Amniotic stem cell (primary cell): ENCODE measurements at places on chromosomes 5 and 9.

DNA sequence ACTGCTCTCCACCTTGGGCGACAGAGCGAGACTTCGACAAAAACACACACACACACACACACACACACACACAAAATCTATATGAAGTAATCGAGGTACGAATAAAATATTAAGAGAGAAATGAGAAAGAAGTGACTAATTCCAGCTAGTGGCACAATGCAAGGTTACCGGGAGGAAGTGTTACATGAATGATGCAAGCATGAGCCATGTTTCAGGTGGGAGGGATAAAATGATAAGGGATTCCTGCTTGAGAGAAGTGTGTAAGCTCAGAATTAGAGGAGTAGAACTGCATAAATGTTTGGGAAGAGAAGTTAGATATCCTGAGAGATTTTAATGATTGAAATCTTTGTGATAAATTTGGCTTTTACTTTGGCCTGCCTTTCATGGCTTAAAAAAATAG lies 18.8 kb downstream of the HAPLN1 start:
- DNase-seq: no peak

DNA sequence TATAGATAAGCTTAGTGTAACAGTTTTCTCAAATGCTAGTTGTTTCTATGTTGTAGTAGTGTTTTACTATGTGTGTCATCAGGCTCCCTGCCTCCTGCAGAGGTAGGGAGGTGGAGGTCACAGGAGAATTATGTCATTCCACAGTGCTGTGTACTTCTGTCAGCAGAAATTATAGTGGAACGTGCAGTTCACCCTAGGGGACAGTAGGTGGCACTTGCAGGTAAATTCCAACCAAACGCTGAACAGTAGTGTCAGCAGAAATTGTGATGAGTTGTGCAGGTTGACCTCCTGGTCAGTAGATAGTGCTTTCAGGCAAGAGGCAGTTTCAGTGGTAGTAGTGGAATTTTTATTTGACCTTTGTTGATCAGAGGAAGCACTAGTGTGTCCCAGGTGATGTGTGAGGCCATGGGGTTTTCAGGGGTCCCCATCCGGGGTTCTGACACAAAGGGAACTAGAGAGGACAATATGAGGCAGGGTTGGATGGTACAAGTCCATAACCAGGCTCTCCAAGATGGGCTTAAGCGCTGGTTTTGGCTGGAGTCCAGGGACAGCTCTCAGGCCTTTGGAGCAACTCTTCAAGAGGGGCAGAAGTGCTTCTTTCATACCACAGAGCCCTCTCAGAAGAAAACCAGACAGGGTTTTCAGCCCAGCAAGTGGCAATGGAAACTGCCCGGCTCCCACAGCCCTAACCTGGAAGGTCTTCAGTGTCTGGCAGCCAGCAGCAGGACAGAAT lies 402.9 kb downstream of the CYLC2 start:
- no peak for DNase-seq

GRCh38 chr5:85168474-85168873 lies 783.8 kb upstream of the EDIL3 start:
- no peak for DNase-seq

GRCh38 chr5:150153957-150154617 lies 1.6 kb downstream of the PDGFRB start:
- DNase-seq: peak; percentile 55

GRCh38 chr5:179485845-179486575 lies 64.3 kb upstream of the RUFY1 start:
- no peak for DNase-seq

GRCh38 chr5:173733425-173733824 lies 117.0 kb upstream of the BOD1 start:
- DNase-seq: no peak

DNA sequence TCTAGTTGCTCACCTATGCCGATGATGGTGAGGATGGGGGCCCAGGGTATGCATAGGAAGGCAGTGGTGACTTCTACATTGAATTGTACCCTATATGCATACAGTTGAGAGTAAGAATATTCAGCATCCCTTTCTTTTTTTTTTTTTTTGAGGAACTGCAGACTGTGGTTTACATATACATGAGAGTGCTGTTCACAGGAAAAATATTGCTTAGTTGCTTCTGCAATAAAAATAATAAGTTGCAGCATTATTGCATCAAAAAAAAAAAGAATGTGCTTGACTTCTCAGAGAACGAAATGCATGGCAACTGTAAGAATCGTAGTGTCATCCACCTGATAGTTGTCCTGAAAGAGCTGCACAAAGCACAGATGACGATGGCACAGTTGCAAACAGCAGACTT lies 52.8 kb downstream of the PTCD2 start:
- DNase-seq: no peak

- no peak for DNase-seq
Observed at GRCh38 chr5:132662925-132663770, 5.2 kb downstream of the IL13 start.

GRCh38 chr9:127865645-127866464 lies 11.4 kb upstream of the ENG start:
- DNase-seq: no peak

GRCh38 chr5:106543330-106543729 lies 1127.4 kb downstream of the EFNA5 start:
- DNase-seq: no peak

DNA sequence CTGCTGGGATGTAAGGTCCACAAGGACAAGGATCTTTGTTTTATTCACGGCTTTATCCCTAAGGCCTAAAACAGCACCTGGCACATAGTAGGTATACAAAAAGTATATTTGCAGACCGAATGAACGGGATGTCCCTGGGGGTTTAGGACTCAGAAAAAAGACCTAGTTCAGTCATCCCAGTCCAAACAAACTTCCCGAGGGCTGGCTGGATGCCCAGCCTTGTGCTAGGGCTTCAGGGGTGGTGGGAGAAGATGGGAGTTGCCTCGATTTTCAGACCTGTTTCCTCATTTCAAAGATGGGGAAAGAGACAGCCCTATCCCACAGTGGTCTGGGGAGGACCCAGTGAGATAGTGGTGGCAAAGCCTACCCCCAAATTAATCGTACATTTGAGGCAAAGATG lies 3.0 kb upstream of the PROB1 start:
- no peak for DNase-seq

DNA sequence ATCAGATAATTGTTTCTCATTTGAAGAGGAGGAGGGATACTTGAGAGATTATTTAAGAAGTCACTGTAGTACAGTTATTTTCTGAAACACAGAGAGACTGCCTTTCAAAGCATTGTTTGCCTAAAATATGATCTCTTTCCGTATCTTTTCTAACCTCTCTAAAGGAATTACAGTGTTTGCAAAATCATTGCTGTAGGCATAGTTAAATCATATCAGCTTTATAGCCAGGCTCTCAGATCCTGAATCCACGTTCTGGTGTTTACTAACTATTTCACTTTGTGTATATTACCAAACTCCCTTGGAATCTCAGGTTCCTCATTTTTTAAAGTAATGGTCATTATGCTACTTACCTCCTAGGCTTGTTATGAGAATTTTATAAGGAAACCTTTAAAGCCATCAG lies 1151.6 kb upstream of the CDH9 start:
- DNase-seq: no peak

- no peak for DNase-seq
Observed at GRCh38 chr9:110116543-110116885, 91.4 kb downstream of the C9orf152 start.

GRCh38 chr5:126454081-126454480 lies 30.9 kb downstream of the GRAMD2B start:
- DNase-seq: no peak

GRCh38 chr5:172388246-172388733 lies 66.0 kb downstream of the SH3PXD2B start:
- DNase-seq: no peak

DNA sequence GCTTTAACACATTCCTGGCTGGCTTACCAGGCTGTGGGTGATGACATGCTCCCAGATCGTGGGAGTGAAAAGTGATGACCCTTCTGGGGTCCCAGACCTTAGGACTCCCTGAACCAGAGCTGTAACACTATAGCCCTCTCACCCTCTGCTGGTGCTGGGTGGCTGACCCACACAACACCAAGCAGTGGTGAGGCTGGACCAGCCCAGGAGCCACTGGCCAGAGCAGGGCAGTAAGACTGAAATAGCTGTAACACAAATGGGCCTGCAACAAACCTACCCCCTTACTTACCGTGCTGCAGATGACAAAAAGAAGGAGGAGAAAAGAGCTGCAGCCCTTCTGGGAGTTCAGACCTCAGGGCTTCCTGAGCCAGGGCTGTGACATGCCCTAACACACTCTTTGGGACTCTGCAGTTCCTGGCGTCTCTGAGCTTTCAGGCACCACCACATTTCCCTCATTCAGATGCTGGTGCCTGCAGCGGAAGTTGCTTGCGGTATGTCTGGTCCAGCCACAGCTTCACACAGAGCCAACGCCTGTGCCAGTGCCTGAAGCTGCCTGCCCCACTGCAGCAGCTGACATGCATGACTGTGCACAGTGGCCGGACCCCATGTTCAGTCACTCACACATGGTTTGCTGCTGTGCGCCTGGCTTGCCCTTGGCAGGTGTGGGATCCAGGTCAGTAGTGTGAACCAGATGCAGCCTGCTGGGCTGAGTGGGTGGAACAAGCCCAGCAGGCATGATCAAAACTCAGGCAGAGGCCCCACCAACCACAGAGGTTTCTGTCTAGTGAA lies 1247.4 kb downstream of the EFNA5 start:
- no peak for DNase-seq

DNA sequence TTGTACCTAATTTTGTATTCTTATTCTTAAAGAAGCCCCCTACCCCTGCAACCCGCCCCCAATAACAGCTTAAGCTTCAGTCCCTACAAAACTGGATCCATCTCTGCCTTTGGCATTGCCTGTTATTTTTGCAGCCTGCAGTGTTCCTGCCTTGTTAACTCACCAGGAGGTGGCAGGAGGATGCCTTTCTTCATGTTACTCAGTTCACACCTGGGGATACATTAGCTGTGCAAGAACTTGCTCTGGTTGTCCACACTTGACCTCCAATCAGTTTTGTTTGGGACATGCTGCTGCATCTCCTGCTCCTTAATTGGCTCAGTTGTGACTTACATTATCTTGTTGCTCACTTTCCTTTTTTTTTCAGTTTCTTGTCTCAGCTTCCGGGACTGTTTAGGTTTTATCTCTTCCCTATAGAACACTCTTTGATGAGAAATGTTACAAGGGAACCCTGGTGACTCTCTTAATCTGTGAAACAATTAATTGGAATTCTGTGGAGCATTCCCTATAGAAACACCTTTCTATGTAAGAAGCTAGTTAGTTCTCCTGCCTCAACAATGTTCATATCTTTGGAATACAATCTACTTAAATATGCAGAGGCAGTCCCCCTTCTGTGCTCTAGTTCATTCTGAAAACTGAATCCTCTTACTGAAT lies 467.7 kb upstream of the ACO1 start:
- DNase-seq: no peak

DNA sequence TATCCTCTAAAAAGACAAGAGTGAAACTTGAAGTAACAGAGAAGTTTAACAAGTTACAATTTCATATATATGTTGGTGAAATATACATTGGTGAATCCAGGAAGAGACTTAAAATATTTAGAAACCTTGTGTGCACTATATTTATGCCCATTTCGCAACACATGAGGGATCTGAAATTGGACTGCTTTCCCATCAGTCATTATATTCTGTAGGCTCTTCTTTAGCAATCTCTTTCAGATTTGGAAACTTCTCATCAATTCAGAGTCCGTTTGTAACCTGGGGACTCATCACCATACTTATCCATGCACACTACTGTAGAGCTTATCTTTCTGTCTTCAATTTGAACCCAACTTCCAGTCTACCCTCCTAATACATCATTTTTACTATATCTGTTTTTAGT lies 2.1 kb downstream of the ITGA1 start:
- DNase-seq: no peak

GRCh38 chr5:44919560-44919959 lies 110.8 kb downstream of the MRPS30 start:
- no peak for DNase-seq

DNA sequence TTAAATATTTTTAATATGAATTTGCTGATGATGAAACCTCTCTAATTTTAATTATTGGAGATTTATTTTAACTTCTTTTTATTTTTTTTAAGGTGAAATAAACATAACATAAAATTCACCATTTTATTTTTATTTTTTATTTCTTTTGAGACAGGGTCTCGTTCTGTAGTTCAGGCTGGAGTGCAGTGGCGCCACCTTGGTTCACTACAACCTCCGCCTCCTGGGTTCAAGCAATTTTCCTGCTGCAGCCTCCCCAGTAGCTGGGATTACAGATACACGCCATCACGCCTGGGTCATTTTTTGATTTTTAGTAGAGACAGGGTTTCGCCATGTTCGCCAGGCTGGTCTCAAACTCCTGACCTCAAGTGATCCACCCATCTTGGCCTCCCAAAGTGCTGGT lies 402.9 kb downstream of the PRR16 start:
- no peak for DNase-seq
